Sigmoid colon (tissue), 7 donors: ENCODE measurements at places on chromosomes 3 and 15. TPM values are rescaled to one million over a fixed set of nuclear protein-coding genes. Genes with fewer than 3 reads are reported as not detected.

DNA sequence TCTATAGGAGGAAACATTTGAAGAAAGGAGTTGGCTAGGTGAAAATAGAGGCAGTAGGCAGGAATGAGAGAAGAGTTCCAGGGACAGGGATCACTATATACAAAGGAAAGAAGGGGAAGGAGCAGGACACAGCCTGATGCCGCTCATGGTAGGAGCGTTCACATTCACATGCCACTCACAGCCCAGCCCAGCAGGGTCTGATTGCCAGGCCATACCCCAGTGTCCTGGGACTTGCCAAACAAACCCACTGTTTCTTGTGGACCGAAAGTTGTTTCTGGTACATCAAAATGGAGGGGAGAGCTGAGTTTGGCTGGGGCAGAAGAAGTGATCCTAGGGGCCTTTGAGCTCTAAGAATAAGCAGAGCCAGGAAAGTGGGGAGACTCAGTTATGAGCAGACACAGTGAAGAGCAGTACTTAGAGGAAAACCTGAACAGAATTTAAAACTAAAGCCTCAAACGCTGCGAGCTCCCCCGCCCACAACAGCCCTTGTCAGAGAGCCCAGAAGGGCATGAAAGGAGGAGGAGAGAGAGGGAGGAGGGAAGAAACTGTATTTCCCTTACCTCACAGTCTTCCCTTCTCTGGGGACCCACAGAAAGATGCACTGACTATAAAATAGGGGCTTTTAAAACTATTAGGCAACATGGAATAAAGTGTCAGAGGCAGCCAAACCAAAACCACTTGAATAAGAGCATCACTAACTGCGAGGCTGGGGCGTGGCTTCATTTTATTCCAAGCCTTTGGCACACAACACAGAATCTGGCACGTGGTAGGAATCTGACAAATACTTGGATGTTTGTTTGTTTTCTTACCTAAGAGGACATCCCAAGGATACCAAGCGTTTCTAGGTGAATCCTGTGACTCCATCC, 129.0 kb downstream of the RPL22L1 start:
- H3K27ac ChIP-seq, result peak overlapping the region; percentile 6
- no peak overlapping the region for H3K4me3 ChIP-seq
- H3K4me1 ChIP-seq, result no peaks in the 10 kb centered on the region
- H3K36me3 ChIP-seq, result no peaks in the 10 kb centered on the region
- peak; percentile 88 for DNase-seq

- H3K36me3 ChIP-seq, result no peaks in the 10 kb centered on the region
- H3K27me3 ChIP-seq, result peaks cover 46% of the 10 kb centered on the region
- peak overlapping the region; percentile 14 for H3K27ac ChIP-seq
- H3K4me1 ChIP-seq, result no peaks in the 10 kb centered on the region
- peak overlapping the region; percentile 38 for H3K4me3 ChIP-seq
Observed at GRCh38 chr15:68431037-68431791, 749 bp downstream of the ITGA11 start.

GRCh38 chr3:194279101-194279500, 72.0 kb downstream of the CPN2 start:
- H3K4me3 ChIP-seq, result no peak overlapping the region
- DNase-seq, result peak; percentile 50
- H3K27ac ChIP-seq, result peak overlapping the region; percentile 92
- peaks cover 58% of the 10 kb centered on the region for H3K4me1 ChIP-seq

DNA sequence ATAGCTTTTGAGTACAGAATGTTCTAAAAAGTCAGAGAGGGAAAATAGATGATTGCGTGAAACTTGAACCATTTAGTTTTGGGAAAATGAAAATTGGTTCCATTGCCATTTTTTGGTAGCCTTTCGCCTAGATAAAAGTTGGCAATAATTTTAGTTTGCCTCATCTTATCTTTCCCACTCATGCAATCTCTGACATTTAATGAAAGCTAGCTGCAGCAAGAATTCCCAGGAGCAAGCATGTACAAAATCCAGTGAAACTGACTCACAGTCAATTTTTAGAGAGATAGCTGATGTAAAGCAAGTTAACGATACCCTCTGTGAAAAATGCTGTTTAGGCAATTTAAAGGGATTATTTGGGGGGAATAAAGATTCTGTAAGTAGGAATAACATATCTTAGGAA, 797.4 kb downstream of the GRM7 start:
- H3K27ac ChIP-seq, result no peak overlapping the region
- no peak overlapping the region for H3K4me3 ChIP-seq
- H3K4me1 ChIP-seq, result no peaks in the 10 kb centered on the region
- no peak for DNase-seq
- no peaks in the 10 kb centered on the region for H3K27me3 ChIP-seq
- no peaks in the 10 kb centered on the region for H3K36me3 ChIP-seq

DNA sequence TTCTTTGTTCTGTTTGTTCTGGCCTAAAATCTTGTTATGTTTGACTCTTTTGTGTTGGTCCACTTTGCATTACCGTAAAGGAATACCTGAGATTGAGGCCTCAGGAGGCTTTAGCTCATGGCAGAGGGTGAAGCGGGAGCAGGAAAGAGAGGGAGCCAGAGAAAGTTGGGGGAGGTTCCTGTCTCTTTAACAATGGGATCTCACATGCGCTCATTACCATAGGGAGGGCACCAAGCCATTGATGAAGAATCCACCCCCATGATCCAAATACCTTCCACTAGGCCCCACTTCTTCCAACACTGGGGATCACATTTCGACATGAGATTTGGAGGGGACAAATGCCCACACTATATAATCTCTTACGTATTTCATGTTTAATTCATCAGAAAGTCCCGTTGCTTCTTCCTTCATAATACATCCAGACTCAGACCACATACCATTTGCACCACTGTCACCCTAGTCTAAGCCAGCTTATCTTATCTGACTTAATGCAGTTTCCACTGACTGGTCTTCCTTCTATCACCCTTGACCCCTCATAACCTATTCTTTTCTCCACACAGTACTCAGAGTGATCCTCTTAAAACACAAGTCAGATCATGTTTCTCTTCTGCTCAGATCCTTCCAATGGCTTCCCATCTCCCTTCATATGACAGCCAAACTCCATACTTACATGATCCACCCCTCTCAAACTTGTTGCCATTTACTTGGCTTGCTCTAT, 13.5 kb downstream of the KBTBD8 start:
- H3K4me3 ChIP-seq, result no peak overlapping the region
- H3K27me3 ChIP-seq, result no peaks in the 10 kb centered on the region
- no peaks in the 10 kb centered on the region for H3K36me3 ChIP-seq

GRCh38 chr3:39935261-39935660, 125.9 kb downstream of the MYRIP start:
- H3K27me3 ChIP-seq, result no peaks in the 10 kb centered on the region
- H3K27ac ChIP-seq, result no peak overlapping the region
- DNase-seq, result no peak
- H3K36me3 ChIP-seq, result no peaks in the 10 kb centered on the region
- no peak overlapping the region for H3K4me3 ChIP-seq

The SMCO1 gene
- not detected for total RNA-seq

The STRIT1 gene
- total RNA-seq, result not detected
